ENCODE measurements at places on chromosomes 2 and 18.

DNA sequence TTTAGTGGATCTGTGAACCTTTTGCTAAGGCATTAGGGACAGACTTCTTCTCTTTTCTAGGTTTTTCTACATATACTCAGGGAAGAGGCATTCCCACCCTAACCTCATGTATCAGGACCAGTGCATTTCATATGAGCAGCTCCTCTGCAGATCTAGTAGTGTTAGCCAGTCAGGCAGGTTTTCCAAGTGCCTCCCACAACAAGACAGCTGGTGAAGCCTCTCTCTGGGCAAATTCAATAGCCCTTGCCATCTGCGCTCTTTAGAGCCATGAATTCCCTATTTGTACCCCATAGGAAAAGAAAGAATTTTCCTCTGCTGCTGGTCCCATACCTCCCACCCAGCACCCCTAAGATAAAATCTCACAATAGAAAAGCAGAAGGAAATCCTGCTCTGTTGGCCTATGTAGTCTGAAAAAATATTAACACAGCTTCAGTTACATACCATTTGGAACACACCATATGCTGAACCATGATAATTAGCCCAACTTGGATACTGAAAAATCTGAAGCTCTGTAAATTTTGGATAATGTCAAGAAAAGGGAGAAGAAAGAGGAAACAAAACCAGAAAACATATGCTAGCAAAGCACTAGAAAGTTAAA, 1354.6 kb upstream of the NRXN1 start:
- DNase-seq: no peak

- DNase-seq: no peak
Measured at GRCh38 chr2:106759966-106760365, 126.0 kb downstream of the ST6GAL2 start.

- no peak for DNase-seq
Measured at GRCh38 chr18:26335571-26336487, 109.6 kb downstream of the TAF4B start.

DNA sequence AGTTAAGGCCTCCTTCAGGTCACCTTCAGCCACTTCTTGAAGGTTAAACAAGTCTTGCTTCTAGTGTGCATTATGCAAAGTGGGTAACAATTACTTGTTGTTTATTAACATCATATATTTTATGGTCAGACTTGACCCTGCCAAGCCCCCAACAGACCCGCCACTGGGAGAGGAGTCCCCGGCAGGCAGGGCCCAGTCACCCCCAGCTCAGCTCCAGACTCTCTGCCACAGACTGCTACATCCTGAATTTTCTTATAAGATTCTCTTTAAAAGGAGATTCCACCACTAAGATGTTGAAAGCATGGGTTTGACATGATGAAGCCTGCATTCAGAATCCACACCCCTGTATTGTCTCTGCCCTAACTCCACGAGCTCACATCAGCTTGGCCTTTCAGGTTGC, 174.3 kb upstream of the ARL4C start:
- DNase-seq: no peak

DNA sequence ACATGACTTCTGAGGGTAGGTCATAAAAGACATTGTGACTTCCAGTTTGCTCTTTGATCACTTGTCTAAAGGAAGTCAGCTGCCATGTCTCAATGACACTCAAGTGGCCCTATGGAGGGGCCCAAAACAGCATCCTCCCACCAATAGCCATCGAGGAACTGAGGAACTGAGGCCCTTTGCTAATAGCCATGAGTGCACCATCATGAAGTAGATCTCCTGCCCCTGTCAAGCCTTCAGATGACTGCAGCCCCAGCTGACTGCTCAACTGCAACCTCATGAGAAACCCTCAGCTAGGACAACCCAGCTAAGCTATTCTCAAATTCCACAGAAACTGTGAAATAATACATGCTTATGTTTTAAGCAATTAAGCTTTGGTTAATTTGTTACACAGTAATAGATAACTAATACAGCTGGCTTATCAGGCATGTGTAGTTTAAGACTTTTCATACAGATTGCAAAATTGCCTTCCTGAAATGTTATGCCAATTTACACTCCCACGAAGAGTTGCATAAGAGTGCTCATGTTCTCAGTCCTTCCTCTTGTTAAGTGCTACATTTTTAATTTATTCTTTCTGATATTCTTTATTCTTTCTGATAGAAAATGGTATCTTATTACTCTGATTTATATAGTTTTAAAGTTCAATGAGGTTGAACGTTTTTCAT, 105.6 kb upstream of the NDUFV2 start:
- DNase-seq: no peak

DNA sequence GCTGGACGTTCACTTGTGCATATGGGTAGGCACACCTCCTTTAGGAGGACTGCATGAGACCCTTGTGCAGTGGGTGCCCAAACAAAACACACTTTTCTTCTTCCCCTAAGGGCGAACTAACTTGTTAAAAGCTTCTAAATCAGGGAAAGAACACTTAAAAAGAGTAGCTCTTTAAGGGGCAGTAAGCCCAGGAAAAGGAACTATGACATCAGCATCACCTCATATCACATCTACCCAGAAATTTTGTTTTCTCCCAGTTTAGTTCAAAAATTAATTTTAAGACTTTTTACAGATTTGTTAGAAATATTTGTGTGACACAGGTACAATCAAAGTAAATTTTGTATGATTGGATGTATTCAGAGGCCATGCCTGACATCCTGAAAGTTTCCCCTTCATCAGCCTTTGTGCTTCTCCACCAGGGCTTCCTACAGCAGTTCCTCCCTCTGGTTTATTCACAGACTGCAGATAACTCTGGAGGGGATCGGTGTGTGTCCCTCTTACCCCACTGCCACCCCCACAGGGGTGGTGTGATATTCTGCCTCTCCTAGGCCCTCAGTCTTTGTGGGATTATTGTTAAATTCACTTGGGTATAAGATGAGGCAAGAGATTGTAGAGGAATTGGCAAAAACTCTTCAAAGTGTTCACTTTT, 27.6 kb downstream of the BCL2L11 start:
- DNase-seq: no peak

GRCh38 chr2:45141883-45142866, 132.9 kb upstream of the SIX2 start:
- DNase-seq: no peak

DNA sequence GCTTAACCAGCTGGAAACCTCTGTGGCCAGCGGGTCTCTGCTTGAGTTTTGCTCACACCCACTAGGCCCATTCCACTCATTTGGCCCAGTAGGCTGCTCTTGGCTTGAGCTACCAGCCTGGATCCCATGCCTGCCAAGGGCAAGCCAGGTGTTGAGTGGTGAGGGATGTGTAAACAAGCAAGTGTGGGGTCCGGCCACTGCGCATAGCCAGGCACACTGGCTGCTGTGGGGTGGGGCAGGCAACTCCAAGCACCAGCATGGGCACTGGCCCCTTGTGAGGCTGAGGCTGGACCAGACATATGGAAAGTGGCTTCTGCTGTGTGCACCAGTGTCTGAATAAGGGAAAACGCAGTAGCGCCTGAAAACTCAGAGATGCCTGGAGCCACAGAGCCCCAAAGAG, 732.7 kb downstream of the NR4A2 start:
- no peak for DNase-seq

GRCh38 chr18:77141401-77142118, 9.0 kb upstream of the MBP start:
- no peak for DNase-seq

GRCh38 chr2:46831869-46832265, 83.7 kb downstream of the MCFD2 start:
- no peak for DNase-seq

DNA sequence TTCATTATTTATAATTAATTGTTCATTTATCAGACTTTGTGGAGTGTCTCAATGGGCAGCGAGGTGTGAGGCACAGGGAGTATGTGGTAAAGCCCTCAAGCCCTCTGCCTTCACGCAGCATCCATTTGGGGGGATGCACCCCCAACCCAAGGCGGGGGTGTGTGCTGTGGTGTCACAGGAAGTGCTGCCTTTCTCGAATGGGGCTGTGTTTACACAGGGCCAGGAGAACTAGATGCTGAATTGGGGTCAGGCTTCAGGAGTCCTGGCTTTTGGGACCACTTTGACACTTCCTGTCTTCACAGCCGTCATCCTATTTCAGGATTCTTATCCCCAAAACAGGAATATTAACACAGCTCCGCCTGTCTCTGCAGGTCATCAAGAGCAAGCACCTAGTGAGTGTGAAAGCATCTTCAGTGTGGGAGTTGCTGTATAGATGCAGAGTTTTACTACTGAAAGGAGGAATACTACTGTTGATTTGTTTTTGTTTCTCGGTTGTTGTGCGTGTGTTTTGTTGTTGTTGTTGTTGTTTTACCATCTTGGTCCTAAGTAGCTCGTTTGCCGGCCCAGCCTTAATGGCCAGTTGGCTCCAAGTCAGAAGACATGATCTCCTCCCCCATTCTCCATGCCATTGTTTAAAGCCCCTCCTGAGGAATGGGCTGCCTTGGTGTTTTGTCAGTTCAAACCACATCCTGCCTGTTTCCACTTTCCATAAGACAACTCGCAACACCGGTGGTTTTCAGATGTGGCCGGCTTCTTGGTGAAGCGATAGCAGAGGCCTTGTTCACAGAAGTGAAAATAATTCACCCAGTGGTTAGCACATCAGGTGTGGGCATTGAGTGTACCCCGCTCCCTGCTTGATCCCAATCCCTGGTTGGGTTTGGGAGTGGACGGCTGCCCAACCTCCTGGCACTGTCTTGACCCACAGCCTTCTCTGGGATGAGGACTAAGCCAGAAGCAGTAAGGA, 221.3 kb downstream of the BCL2 start:
- no peak for DNase-seq

- no peak for DNase-seq
Measured at GRCh38 chr2:10935953-10936942, 24.5 kb downstream of the KCNF1 start.

DNA sequence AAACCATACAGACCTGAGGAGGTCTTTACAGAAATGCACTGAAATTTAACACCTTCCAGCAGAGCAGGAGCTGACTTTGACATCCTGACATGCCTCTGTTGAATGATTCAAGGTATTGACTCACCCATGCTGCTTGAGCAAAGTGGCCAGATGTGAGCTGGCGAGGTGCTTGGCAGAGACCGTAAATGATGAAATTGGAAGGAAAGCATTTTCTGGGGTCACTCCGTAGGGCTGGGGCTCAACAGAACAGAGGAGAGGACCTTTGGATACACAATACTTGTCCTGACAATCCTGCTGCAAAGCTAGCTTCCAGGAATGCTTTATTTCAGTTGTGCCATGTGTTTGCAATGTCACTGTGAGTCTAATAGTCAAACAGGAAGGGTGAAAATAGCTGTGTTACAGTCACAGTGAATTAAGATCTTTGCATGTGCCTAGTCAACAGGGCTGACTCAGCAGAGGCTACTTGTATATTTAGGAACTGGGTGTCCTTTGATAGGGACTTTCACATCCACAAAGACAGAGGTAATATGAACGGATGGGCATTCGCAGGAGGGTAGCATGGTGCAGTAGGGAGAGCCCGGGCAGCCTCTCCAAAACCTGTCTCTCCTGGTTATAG, 31.6 kb upstream of the NCK2 start:
- no peak for DNase-seq

DNA sequence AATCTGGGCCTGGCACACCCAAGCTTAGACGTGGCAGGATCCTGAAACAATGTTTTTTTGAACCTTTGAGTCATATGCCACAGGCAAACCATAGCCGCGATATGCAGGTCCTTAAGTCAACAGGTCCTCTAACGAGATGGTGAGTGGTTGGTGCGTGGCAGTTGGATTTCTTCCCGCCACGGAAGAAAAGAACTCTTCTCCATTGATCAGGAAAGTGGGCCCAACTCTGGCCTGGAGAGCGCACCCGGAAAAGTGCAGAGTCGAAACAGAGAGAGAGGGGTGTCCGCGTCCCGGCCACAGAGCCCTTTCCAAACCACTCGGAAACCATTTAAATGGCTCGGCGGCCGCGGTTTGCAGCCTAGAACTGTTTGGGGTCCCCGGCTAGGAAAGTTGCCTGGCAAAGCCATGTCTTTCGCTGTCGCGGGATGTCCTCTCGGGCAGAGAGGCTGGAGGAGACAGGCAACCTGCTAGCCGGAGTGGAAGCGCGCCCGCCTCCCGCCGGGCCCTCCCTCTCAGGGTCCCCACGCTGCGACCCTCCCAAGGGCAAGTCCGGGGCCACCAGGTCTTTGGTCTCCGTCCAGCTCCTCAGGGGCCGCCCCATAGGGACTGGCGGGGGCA, 777 bp downstream of the GALNT3 start:
- DNase-seq: no peak

- DNase-seq: no peak
Measured at GRCh38 chr2:230225486-230225885, at the start of gene SP140. Gene SP140 (plus strand): TSS chr2:230225736. CDS start chr2:230225845, 109 bp downstream.

- DNase-seq: no peak
Measured at GRCh38 chr2:218284106-218284811, 8.0 kb downstream of the TMBIM1 start.

DNA sequence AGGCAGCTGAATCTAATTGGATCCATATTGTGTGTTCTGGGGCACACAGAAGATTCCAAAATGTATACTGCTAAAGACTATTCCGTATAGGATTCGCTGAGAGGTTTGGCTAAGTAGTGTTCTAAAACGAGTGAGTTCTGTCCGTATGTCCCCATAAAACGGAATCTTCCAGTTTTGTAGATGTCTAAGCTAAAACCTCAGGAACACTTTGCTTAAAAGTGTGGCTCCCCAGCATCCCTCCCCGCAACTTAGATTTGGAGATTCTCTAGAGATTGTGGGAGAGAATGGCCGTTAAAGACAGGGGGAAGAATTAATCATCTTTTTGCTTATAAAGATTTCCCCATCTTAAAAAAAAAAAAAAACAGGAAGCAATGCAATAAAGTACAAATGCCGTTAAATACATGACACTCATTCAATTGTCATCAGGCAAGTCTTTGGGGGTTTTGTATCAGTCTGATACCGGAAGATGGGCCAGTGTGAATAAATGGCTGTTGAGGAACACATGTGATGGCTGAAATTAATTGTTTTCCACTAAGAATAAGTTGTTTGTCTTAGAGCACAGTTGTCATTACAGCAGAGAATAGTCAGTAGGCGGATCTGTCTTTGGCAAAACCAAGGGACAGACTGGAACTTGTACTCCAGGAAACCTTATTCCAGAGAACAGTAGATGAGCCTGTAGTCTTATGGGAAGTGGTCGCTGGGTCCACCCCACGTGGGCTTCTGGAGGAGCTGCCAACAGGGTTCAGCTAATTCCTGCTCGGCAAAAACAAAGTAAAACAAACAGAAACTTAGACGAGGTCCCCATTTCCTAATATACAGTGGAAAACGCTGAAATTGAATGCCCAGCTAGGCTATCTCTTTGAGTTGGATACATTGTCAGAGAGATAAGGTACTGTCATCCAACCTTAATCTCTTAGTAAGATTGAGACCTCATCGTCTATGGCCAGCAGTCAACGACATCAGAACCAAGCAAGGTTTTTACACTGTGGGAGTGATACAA, 1.7 kb downstream of the EMILIN2 start:
- DNase-seq: no peak

GRCh38 chr18:28984731-28985130, 807.8 kb upstream of the CDH2 start:
- no peak for DNase-seq

GRCh38 chr18:56702946-56703345, 51.8 kb downstream of the WDR7 start:
- DNase-seq: peak; percentile 63

All from NCI-H1417 treated with DMSO at 0.1 percent for 48 hours (cell line).